ENCODE measurements at places on chromosomes 2 and 18.
A peak's percentile ranks its signal among the peaks of the same experiment; 100 is the strongest.

- DNase-seq = no peak
Observed at GRCh38 chr2:183079139-183079775, 710 bp downstream of the DUSP19 start.

DNA sequence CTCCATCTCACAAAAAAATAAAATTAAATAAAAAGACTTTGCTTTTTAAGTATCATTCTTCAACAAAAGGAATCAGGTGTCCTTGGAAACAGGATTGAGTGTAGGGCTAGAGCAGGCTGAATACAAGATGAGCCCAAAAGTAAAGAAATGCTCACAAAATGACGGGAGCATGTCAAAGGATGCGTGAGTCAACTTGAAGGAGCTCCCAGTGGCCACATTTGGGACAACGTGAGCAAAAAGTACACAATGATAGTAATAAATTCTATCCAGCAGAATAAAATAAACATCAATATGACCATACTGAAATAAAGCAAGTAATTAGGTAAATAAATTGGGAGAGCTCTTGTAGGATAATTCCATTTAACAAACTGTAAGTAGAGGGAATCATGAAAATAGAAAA, 220.7 kb downstream of the PHLPP1 start:
- no peak for DNase-seq

- DNase-seq = peak; percentile 49
Observed at GRCh38 chr2:238947920-238948710, 100.2 kb downstream of the TWIST2 start.

DNA sequence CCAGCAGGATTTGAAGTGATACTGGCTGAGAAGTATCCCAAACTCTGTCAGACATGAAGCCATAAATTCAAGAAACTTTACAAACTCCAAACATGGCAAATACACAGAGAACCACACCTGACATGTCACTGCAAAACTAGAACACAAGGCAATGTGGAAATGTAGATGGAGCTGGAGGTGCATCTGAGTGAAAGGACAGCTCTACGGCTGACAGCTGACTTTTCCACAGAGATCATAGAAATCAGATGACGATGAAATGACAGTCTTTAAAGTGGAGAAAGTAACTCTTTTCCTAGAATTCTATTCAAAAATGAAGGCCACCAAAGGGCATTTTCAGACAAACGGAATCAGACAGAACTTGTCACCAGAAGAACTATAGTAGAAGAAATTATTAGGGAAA, 97.5 kb downstream of the LDLRAD4 start:
- DNase-seq = no peak

- DNase-seq = no peak
Observed at GRCh38 chr2:62817348-62817747, 111.8 kb downstream of the EHBP1 start.

DNA sequence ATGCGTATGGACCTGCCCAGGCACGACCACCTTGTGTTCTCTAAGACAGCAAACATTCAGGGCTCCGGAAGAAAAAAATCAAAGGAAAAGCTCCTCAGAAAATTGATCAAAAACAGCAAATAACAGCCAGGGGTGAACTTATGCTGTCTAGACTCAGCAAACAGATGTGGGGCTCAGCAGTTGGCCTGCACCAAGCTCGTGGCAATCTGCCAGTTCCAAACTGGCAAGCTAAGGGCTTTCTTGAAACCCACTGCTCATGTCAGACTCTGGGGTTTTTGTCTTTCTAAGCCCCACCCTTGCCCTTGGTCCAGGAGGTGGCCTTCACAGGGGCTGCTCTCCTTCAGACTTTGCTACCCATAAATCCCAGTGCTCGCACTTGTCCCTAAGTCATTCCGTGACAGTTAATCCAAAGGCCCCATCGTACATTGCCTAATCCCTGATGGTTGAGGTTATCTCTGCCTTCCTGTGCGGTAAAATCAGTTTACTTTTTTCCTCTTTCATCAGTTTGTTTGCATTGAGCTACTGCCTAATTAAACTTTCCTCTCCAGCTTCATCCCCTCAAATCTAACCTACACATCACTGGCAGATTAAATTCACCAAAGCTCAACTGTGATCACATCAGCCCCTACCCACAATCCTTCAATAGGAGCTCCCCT, 408.0 kb downstream of the LRATD1 start:
- no peak for DNase-seq

DNA sequence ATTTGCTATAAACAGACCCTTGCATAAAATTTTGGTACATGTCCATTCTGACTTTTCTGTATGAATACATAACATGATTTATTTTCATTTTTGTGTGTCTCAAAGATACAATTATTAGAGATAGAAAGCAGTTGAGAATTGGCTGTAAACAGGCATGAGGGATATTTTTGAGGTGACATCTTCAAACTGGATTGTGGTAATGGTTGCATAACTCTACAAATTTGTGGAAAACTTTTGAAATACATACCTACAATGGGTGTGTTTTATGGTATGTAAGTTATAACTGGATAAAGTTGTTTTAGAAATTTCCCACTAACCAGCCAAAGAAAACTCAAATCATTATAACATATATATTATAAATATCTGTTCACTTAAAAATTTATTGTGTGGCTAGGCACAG, 39.6 kb downstream of the GREB1L start:
- DNase-seq = no peak

DNA sequence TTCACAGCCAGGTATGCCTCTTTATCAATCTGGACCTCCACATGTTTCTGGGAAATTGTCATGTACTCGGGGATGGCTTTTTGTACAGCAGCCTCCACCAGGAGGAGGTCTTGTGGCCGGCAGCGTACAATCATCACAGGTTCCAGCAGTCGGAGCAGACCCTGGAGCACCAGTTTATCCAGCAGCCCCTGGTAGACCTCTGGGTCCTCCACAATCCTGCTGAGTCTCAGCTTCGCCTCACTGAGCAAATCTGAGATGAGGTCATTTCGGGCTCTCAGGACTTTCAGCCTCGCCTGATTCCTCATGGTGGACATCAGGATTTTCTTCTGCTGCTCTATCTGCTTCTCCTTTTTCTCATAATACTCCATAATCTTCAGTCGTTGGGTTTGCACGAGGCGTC, 32.8 kb downstream of the TMEM247 start:
- DNase-seq = no peak

GRCh38 chr2:134454426-134454825, 200.6 kb downstream of the MGAT5 start:
- DNase-seq = peak; percentile 35

DNA sequence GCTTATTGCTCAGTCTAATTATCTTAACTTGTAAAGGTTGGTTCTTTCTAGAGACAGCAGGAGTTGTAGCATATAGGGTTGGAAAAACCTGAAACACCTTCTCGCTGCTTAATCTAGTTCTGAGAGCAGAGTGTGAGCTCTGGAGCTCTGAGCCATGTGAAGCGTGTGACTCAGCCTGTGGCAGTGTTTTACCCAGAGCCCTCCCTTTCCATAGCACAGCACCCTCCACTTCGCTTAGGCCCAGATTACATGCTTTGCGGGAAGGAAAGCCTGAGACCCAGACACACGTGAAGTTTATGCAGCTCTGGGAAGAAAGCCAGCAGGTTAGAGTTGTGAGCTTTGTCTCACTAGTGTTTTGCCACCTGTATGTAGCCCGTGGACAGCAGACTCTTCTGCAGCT, 74.5 kb downstream of the INPP4A start:
- no peak for DNase-seq

DNA sequence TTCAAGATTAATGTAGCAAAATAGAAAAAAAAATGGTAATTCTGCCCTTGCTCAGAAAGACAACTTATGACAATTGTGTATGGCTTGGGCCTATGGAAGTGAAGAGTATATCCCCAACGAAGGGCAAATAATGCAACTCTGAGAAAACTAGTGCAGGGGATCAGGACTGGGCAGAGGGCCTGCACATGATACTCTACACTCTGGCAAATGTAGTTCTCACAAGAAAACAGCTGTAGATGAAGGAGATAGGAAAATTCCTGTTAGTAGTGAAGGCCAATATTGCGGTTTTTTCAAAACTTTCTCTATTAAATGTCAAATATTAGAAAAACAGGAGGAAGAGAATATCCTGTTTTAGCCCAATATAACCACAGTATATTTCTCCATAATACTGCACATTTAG, 77.8 kb downstream of the SCN9A start:
- DNase-seq = no peak

DNA sequence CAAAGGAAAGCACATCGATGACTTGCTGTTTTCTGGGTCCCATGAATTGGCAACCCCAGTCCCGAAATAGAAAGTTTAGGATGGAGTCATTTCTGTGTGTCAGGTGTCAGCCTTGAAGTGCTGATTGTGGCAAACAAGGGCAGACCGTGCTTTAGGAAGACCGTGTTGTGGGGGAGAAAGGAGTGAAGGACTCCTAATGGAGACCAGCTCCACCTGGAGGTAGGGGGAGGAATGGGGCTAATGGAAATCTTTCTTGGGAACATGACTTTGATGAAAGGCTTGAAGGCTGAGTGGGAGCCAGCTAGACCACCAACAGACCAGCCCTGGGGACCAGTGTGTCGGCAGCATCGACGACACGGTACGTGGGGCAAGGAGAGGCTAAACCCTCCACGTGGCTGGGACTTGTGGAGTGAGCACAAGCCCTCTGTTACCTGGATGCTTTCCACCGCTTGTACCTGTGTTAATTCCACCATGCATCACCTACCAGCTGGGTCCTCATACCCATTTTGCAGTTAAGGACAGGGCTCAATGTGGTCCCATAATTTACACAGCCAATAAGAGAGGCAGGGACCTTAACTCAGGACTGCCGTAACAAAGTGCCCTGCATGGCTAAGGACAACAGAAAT, 104.2 kb downstream of the SH3BP4 start:
- peak; percentile 78 for DNase-seq

Measured in endodermal cell (in vitro differentiated cells).